ENCODE measurements at places on chromosomes 4 and X.

- DNase-seq, result no peak
Observed at GRCh38 chr4:123120473-123120872, 198.1 kb upstream of the NUDT6 start.

DNA sequence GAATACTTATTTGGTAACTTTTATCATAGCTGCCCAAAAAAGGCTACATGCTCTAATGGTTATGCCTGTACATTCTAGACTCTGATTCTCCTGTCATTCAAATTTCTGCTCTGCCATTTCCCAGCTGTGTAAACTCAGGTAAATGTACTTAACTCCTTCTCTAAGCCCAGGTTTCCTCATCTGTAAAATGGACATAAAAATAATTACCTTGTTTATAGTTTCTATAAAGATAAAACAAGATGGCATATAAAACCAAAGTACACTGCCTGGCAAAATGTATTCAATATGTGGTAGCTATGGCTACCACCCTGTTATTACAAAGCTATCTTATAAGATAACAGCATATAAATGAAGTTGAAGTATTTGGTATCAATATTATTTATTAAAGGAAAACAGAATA lies 158.8 kb downstream of the PPARGC1A start:
- no peak for DNase-seq

- DNase-seq, result no peak
Observed at GRCh38 chr4:32440391-32440790, 1720.2 kb downstream of the PCDH7 start.

- DNase-seq, result no peak
Observed at GRCh38 chr4:146124023-146124680, 51.4 kb upstream of the LSM6 start.

DNA sequence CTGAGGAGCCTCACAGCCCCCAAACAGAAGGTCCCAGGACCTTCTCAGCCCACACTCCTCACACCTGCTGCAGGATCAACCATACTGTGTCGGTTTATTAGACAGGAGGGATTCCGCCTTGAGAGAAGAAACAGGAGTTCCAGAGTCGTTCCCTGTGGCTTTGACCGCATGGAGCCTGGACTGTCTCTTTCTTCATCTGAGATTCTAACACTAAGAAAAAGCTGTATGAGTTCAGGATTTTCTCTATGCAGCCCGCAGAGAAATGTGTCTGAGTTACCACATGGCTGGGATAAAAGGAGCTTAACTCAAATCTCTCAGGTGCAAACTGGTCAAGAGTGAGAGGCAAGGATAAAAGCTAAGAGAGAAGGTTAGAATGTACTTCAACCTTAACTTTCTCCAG lies 126.7 kb downstream of the AFAP1 start:
- no peak for DNase-seq

DNA sequence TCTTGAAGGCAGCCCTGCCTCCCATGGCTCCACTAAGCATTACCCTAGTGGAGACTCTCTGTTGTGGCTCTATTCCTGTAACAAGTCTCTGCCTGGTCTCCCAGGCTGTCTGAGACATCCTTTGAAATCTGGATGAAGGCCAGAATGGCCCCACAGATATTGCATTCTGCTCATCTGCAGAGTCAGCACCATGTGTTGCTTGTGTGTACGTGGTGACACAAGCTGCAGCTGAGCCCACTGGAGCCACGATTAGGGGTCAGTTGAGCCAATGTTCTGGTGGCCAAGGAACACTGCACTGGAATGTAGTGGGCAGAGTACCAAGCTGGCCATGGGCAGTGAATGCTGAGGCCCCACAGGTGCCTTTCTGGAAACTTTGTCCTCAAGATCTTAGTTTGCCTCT lies 29.2 kb downstream of the GRID2 start:
- DNase-seq, result no peak
